ENCODE measurements at places on chromosomes 1 and 21. TPM values are rescaled to one million over a fixed set of nuclear protein-coding genes. Genes with fewer than 3 reads are reported as not detected.
A peak's percentile ranks its signal among the peaks of the same experiment; 100 is the strongest.

GRCh38 chr1:64469977-64470664, at the start of gene CACHD1:
TSS of gene CACHD1 (plus strand) at chr1:64470129. CDS start at chr1:64470745, 616 bp downstream.
- no peak for DNase-seq
- H3K4me3 ChIP-seq, result peak within 1 kb of the TSS; percentile 57
- no peak within 1 kb of the TSS for H3K27ac ChIP-seq
- peaks cover 15% of the 10 kb centered on the region for H3K4me1 ChIP-seq
- H3K27me3 ChIP-seq, result peaks cover 51% of the 10 kb centered on the region

GRCh38 chr1:31814631-31815306, 1.1 kb downstream of the SPOCD1 start:
- DNase-seq, result no peak
- no peaks in the 10 kb centered on the region for H3K36me3 ChIP-seq
- no peak overlapping the region for H3K27ac ChIP-seq
- H3K4me3 ChIP-seq, result no peak overlapping the region
- H3K27me3 ChIP-seq, result no peaks in the 10 kb centered on the region

DNA sequence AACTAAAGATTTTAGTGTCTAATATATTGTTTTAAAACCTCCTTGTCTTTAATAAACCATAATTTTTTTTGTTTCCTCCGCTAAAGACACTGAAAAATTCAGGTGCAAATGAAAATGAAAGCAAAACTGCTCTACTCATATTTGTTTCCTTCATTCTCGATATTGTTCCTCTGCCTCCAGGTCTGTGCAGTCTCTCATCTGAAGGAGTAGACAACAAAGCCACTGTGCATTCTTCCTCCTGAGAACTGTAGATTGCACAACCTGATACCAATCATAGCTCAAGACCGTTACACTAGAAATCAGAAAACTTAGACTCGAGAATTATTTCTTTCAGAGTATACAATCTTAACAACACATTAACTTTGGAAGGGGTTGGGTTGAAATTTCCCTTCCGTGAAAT, 373.1 kb upstream of the CXADR start:
- H3K27me3 ChIP-seq, result no peaks in the 10 kb centered on the region
- no peak for DNase-seq
- peaks cover 17% of the 10 kb centered on the region for H3K36me3 ChIP-seq
- no peak overlapping the region for H3K27ac ChIP-seq

- peaks cover 2% of the 10 kb centered on the region for H3K4me1 ChIP-seq
- H3K27me3 ChIP-seq, result peaks cover 8% of the 10 kb centered on the region
- no peak overlapping the region for H3K4me3 ChIP-seq
- no peaks in the 10 kb centered on the region for H3K36me3 ChIP-seq
Measured at GRCh38 chr1:172478485-172478884, 34.6 kb upstream of the PIGC start.

GRCh38 chr1:167184081-167184480, 36.6 kb upstream of the POU2F1 start:
- no peaks in the 10 kb centered on the region for H3K4me1 ChIP-seq
- DNase-seq, result no peak
- no peak overlapping the region for H3K27ac ChIP-seq
- peaks cover 5% of the 10 kb centered on the region for H3K27me3 ChIP-seq
- H3K36me3 ChIP-seq, result no peaks in the 10 kb centered on the region

DNA sequence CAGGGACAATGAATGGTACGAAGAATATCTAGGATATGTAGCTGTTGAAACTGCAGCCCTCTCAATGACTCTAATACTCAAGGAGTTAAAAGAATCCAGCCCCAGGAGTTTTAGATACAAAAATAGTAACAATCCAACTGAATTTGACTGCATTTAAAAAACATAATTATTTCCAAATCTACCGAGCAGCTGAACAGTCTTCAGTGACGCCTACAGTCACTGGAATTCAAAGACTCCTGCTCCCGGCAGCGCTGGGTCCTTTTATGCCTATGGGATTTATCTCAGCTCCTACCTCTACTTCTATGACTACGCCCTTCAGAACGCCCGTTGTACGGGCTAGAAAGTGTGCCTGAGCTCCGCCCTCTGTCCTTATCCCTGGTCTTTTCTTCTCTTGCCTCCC, 55.7 kb downstream of the WARS2 start:
- no peak overlapping the region for H3K4me3 ChIP-seq
- H3K36me3 ChIP-seq, result peaks cover 4% of the 10 kb centered on the region
- H3K27ac ChIP-seq, result no peak overlapping the region
- H3K27me3 ChIP-seq, result no peaks in the 10 kb centered on the region

DNA sequence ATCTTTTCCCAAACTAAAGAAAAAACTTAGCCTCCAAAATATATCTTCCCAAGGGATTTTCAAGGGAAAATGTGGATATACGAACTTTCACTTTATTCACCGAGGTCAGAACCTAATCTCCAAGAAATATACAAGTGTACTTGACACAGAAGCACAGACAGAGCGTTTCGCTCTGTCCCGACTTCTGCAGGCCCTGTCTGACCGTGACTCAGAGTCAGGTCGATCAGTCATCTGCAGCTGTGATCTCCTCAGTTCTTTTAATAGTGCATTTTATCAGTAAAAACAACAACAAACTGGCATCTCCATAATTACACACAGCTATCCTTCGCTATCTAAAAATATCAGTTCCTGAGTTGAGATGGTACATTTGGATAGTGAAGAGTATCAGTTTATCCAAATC, 226.6 kb downstream of the TM2D1 start:
- no peak for DNase-seq
- H3K27ac ChIP-seq, result no peak overlapping the region
- no peaks in the 10 kb centered on the region for H3K27me3 ChIP-seq
- no peaks in the 10 kb centered on the region for H3K4me1 ChIP-seq
- H3K36me3 ChIP-seq, result no peaks in the 10 kb centered on the region

DNA sequence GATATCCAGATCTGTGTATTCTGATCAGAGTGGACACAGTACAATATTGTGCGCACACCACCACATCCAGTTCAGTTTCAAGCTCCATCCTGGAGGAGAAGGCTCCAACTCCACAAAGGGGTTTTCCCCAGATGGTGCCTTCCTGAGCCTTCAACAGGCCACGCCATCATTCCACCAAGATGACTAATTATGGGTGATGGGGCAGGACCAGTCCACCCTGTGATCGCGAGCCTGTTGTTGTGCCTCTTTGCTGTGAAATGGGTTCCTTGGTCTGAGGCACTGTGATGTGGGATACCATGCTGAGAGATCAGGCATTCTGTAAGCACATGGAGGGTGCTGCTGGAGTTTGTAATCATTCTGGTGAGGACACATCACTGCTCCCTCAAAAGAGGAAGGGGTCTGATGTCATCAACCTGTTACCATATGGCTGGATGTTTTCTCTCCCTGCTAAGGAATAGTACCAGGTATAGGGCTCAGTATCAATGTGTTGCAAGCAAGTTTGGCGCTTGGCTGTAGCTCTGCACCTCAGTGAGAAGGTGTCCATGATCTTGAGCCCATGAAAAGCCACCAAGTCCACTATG, 6.7 kb upstream of the SH2D2A start:
- no peaks in the 10 kb centered on the region for H3K27me3 ChIP-seq
- no peak for DNase-seq
- peak overlapping the region; percentile 4 for H3K4me3 ChIP-seq
- no peaks in the 10 kb centered on the region for H3K36me3 ChIP-seq
- peaks cover 36% of the 10 kb centered on the region for H3K4me1 ChIP-seq

ATP1A4 gene
- total RNA-seq, result not detected

RBP7 gene
- not detected for total RNA-seq

DMRTA2 gene
- 1.1 TPM for total RNA-seq

PLXNA2 gene
- 1.3 TPM for total RNA-seq

IL22RA1 gene
- total RNA-seq, result not detected
